Muscle of back (tissue), 13 donors: ENCODE measurements at places on chromosomes 5 and 9. TPM values are rescaled to one million over a fixed set of nuclear protein-coding genes. Genes with fewer than 3 reads are reported as not detected.

DNA sequence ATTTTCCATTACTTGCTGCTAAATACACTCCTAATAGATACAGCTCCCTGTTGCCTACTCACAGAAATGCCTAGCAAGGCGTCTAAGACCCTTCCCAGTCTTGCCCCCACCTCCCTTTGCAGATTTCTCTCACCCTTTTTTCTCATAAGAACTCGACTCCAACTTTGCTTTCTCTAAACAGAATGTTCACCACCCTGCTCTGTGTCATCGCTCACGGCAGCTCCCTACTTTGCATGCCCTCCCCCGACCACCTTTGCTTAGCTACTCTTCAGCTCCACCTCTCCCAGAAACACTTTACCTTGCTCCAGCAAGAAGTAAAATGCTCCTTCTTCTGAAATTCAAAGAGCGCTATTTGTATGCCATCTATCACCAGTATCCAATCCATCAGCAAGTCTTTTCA lies 15.2 kb upstream of the PPP1R2B start:
- no peak for DNase-seq

- no peak for DNase-seq
Measured at GRCh38 chr9:129187042-129187441, 9.0 kb upstream of the IER5L start.

GRCh38 chr9:123358181-123358905 lies 2.3 kb downstream of the CRB2 start:
- DNase-seq, result no peak

- no peak for DNase-seq
Measured at GRCh38 chr5:111928511-111928910, 171.5 kb upstream of the NREP start.

DNA sequence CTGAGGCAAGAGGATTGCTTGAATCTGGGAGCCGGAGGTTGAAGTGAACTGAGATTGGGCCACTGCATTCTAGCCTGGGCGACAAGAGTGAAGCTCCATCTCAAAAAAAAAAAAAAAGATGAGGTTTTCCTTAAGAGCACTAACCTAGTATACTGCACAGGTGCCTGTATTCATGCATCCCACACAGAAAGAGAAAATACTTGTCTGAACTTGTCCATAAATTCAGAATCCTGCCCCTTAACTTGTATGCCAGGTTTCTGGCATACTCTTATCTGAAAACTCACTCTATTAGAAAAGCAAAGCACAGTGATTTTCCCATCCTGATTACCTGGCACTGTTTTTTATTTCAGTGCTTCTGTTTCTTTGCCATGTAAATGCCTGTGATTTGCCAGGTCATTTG lies 125.3 kb upstream of the CDKN2B start:
- DNase-seq, result no peak

GRCh38 chr5:57332361-57332760 lies 150.2 kb downstream of the ACTBL2 start:
- DNase-seq, result peak; percentile 62

DOCK8 gene
- polyA plus RNA-seq, result 7.7 TPM
